ENCODE measurements at places on chromosomes 2 and 18.

DNA sequence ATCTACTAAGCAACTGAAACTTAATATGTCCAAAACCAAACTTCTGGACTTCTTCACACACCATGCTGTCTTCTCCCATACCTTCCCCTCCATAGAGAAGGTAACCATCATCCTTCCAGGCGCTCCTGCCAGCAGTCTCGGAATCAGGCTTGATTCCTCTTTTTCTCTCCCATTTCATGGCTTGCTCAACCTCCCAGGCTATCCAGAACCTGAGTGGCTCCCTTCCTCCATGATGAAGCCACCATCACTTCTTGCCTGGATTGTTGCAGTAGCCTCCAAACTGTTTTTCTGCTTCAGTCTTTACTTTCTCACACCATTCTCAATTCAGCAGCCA is 40.1 kb upstream of the NDUFV2 start:
- DNase-seq, result no peak

- no peak for DNase-seq
These were observed 208.2 kb upstream of the CHAC2 start for GRCh38 chr2:53559302-53559966.

DNA sequence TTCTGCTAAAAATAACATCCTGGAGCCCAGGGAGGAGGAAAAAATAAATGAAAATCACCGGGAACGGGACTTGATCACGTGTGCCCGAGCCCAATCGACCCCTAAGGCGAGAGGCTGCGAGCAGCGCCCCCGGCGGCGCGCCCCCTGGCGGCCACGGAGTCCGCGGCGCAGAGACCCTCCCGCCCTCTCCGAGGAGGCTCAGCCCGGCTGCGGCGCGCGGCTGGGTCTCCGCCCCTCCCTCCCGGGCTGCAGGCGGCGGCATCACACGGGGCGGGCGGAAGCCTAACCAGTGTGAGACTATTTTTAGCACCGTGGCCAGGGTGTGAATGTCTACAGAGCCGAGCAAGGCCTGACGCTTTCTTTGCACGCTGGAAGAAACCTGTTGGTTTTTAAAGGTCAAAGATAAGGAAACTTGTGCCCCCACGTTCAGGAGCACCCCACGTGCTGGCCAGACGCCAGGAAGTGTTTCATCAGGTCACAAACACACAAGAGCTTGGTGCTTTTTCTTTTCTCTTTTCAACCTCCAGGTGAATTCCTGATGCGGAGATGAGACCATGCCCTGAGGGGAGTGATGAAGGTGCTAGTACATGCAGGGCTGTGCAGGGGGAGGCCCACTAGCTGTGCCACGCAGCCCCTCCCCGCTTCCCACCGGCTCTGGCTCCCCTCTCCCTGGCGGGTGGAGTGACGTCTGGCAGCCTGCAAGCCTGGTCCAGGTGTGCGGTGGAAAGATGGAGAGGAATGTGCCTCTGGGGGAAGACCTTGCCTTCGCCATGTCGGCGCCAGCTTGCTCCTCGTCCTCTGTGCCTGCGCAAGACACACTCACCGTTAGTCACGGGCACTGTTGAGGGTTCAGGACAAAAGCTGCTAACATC is 35.3 kb upstream of the DNMT3A start:
- peak; percentile 14 for DNase-seq

DNA sequence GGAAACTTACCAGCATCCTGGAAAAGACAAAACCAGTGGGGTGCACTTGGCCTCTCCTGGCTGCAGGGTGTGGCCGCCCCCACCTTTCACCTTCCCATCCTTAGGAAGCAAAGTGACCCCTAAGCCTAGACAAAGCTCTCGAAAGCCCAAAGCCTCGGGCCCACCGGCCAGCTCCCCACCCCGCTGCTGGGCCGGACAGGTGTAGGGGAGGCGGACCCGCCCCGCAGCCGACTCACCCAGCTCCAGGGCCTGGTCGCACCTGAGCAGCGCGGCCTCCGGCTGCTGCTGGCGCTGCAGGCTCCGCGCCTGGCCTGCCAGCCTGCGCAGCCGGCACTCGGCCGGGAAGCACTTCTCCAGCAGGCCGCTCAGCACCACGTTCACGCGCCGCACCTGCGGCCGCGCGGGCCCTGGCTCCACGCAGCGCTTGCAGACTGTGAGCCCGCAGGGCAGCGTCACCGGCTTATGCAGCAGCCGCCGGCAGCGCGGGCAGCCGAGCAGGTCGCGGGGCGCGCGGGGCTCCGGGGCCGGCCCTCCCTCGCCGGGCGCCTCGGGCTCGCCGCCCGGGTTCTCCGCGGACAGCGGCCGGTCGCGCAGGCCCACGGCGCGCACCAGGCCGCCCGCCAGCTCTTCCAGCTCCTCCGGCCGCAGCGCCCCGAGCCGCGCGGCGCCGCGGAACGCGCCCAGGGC is 979 bp downstream of the LONRF2 start:
- DNase-seq, result no peak

DNA sequence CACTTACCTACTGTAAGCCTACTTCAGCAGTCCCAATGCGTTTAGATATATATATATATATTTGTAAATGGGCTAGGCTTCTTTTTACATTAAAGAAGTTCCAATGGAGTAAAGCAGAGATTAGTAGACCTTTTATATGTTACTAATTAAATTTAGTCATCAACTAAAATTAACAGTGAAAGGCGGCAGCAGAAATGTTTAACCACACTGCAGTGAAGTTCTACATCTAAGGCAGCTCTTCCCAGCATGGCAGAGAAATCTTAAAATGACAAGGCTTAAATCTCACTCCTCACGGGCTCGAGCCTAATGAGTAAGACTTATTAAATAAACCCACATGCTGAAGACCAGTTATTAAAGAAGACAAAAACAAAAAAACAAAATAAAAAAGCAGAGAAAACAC is 19.1 kb upstream of the KANSL1L start:
- no peak for DNase-seq

DNA sequence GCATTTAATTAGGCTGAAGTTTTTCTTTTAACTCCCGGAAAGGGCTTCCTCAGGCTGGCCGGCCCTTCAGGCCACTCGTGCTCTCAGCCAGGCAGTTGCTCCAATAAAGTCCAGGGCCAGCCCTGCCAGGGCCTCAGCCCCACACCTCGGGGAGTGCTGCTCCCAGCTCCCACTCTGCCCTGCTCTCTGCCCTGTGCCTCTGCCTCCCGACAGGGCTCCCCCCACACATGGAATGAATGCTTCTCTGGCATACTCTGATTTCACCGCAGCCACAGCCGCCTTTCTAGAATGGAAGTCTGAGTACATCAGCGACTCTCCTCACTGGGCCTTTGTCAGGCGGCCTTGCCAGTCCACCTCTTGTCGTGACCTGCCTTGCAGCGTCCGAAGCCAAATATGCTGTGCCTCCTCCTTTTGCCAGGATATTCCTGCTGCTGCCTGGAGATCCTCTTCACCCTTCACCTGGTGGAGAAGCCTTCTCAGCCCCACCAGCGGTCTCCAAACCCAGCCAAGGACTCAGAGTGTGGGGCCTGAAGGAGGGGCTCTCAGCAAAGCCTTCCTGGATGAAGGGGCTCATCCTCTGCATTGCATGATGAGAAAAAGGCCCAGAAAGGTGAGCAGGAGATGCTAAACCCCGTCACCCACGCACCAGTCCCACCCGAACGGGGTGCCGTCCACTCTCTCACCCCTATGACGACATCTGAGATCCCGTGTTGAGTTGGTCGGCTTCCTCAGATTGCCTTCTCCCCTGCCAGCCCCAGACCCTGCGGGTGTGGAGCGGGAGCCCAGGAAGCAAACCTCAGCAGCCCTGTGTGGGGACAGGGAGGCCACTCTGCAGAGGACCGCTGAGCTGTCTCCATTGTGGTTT is 472.7 kb upstream of the HS6ST1 start:
- no peak for DNase-seq

GRCh38 chr2:80080957-80081356 is 223.6 kb downstream of the LRRTM1 start:
- DNase-seq, result no peak

GRCh38 chr2:29201979-29202378 is 86.8 kb downstream of the CLIP4 start:
- no peak for DNase-seq

- DNase-seq, result no peak
These were observed 10.1 kb upstream of the SESTD1 start for GRCh38 chr2:179274749-179275148.

DNA sequence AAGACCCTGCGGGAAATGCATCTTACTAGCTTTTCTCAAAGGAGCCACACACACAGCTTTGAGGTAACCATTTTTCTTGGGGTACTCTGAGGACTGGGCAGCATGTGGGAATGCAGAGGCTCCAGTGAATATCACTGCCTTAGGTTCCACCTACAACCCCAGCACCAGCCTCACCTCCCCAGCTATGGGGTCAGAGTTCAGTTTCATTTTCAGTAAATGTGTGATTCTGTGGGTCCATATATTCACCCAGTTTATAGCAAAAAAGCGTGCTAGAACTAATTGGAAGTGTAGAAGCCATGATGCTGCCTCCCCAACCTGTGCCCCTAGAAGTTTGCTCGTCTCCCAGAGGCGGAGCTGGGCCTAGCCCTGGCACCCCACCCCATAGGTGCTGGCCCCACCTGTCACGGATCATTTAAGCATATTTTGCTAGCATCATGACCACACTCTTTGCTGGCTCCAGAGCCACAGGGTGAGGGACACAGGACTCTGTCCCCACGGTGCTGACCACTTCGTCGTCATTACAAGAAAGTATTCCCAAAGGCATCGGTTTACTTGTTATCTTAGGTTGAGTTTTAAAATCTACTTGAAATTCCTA is 57.7 kb downstream of the SH3RF3 start:
- DNase-seq, result no peak

All from cortex of kidney (tissue), 1 donor.